ENCODE measurements at places on chromosomes 16 and 17. TPM values are rescaled to one million over a fixed set of nuclear protein-coding genes. Genes with fewer than 3 reads are reported as not detected.

DNA sequence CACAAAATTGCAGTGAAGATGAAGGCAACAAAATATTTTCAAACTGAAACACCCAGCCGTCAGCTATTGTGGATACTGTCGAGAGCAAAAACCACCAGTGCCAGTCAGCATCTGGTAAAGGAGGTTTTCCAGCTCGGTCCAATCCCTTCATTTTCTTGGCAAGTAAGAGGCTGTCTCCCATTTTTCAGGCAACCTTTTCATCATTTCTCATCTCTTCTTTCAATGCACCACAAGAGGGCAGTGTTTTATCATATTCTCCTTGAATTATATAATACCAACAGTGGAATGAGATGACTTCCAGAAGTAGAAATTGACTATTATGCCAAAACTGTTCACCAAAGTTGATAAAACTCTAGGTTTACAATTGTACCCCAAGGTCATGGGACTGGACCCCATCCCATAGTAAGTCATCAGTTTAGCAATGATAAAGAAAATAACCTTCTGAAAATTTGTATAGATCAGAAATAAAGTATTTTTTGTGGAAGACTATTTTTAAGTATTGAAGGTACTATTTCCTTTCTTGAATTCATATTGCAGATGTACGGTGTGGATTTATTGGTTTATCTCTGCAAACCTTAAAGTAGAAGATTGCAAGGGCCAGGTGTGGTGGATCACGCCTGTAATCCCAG, 16.8 kb downstream of the NQO1 start:
- peak; percentile 81 for DNase-seq

DNA sequence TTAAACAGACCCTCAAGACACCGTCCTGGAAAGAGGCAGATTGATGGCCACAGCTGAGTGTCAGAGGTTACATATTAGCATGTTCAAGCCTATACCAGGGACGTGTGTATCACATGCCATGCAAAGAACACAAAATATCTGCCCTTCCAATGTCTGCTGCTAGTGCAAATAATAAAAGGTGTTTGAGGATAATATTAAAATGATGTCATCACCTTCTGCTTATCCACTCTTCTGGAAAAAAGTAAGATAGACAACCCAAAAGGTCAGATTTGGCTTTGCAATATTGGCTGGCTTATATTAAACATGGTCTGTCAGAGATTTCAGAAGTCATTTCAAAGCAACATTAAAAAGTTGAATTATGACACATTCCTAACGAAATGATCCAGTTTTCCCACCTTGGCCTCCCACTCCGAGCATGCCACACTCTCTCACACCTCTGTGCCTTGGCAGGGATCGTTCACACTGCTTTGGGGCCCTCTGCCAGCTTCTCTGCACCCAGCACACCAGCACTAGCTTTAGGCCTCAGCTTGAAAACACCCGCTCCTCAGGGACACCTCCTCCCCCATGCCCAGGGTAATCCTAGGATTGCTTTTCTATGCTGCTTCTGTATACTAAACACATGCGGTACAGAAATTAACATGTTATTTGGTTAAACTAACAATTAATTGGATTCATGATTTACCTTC, 248.2 kb downstream of the NTN1 start:
- no peak for DNase-seq

- DNase-seq = no peak
These were observed 265.3 kb downstream of the CEP112 start for GRCh38 chr17:65926599-65926998.

TNFSF12 gene
- 62.6 TPM for total RNA-seq

TUBB3 gene
- 1.3 TPM for total RNA-seq

AATK gene
- total RNA-seq = 13.7 TPM

GAST gene
- not detected for total RNA-seq

GRCh38 chr17:30345527-30346075, 11.7 kb upstream of the TMIGD1 start:
- no peak for DNase-seq

GRCh38 chr17:71741836-71742235, 379.0 kb upstream of the SOX9 start:
- no peak for DNase-seq

Measured in natural killer cell (primary cell).